Ovary (tissue), 10 donors: ENCODE measurements at places on chromosomes 16 and 17.

GRCh38 chr16:84391151-84392030, 23.1 kb downstream of the ATP2C2 start:
- no peak for DNase-seq

- DNase-seq: no peak
Measured at GRCh38 chr17:6361733-6362132, 73.2 kb downstream of the AIPL1 start.

DNA sequence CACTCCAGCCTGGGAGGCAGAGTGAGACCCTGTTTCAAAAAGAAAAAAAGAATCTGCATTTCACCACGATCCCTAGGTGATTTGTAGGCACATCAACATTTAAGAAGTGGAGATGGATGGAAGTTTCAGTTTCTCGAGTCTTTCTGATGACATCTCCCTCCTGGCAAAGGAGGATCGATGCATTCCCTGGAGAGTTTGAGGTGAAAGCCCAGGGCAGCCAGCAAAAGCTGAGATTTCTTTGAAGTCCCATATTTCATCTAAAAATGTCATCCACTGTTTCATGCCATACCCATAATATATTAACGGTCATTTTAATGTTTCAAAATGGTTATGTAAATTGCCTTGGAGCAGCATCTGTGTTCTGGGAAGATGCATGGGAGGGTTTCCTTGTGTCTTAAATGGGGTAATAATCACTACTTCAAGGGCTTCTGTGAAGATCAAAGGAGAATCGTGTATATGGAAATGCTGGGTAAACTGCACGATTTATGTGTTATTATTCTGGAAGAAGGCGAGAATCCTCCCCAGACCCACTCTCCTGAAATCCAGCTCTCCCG, 63.4 kb downstream of the KATNIP start:
- DNase-seq: no peak

- DNase-seq: no peak
Measured at GRCh38 chr17:36864827-36865430, 72.3 kb upstream of the LHX1 start.

DNA sequence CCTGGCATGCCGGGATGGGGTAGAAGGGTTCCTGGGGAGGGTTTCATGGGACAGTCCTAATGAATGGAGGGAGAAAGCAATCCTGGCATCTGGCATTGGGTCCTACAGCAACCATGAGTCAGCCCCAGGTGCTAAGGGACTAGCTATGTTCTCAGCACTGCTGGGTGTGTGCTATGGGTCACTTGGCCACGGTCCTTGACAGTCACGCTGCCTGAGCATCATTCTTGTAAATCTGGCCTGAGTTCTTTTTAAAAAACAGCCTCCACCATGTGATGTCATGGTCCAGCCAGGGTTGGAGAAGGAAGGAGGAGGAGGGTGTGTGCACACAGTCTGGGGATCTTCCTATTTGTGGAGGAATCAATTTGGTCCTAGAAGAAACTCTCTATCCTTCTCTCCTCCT, 6.2 kb upstream of the RAMP2 start:
- no peak for DNase-seq

DNA sequence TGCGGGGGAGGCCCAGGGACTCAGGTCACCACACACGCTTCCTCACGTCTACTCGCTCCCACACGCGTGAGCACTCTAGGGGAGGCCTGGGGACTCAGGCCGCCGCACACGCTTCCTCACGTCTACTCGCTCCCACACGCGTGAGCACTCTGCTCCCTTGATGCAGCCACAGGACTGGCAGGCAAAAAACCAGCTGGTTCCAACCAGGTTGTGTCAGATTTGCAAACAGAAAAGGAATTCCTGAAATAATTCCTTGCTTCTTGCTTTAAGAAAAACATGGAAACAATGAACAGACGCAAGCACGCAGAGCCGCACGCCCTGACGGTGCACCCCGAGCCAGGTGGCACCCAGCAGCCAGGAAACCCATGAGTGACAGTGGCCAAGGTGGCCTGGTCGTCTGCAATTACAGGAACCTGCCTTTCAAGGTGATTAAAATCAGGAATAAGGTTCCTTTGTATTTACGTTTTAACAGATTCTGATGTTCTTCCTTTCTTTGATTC, 37.9 kb downstream of the LMF1 start:
- no peak for DNase-seq

DNA sequence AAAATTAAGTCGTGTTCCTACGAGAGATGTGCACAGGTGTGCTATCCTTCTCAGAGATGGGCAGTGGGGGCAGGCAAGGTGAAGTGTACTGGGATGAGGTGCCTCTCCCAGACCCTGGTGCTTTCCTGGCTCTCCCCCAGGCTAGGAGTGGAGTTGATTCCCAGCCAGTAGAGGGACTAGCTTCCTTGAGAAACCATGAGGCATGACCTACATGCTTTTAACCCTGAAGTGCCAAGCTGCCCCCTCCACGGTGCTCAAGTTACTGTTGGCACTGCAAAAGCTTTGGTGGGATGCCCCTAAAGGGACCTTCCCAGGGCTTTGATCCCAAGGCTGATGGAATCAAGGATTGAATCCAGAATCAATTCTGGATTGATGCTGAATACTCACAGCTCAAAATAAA, 47.0 kb upstream of the SREBF1 start:
- no peak for DNase-seq

DNA sequence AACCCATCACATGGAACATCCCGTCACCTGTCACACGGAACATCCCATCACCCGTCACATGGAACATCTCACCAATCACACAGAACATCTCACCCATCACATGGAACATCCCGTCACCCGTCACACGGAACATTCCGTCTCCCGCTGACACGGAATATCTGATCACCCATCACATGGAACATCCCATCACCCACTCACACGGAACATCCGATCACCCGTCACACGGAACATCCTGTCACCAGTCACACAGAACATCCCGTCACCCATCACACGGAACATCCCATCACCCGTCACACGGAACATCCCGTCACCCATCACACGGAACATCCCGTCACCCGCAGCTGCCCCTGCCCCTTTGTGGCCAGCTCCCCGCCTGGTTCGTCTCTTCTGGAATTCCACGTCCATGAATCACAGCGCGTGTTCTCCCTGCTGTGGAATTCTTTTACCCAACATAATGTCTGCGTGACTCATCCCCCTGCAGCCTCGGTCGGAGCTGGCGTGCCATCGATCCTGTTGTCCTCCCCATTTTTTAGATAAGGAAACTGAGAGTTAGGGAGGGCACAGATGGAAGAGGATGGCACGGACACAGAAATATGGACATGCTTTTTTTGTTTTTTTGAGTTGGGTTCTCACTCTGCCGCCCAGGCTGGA, 5.6 kb downstream of the CPNE7 start:
- no peak for DNase-seq
